Activated CD4-positive, alpha-beta T cell treated with anti-CD3 and anti-CD28 coated beads for 36 hours (primary cell): ENCODE measurements at places on chromosomes 7 and 10.
A peak's percentile ranks its signal among the peaks of the same experiment; 100 is the strongest.

- DNase-seq, result no peak
Observed at GRCh38 chr7:5679813-5680473, 101.5 kb downstream of the RNF216 start.

- no peak for DNase-seq
Observed at GRCh38 chr10:103473261-103473671, 5.8 kb downstream of the CALHM3 start.

GRCh38 chr10:53843736-53844362, 957.2 kb downstream of the PCDH15 start:
- DNase-seq, result no peak

DNA sequence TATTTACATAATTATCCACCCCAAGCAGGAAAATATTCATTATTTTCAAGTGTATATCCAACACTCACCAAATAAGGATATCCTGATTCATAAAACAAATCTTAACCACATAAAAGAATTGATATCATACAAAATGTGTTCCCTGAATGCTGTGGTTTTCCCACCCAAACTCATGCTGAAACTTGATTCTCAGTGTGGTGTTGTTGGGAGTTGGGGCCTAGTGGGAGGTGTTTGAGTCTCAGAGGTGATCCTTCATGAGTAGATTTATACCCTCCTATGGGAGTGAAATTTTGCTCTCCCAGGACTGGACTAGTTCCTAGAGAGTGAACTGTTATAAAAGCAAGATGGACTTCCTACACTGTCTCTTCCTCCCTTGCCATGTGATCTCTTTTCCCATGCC, 1028.3 kb downstream of the SORCS1 start:
- DNase-seq, result no peak

GRCh38 chr7:98034081-98035035, 44.4 kb upstream of the OCM2 start:
- no peak for DNase-seq

DNA sequence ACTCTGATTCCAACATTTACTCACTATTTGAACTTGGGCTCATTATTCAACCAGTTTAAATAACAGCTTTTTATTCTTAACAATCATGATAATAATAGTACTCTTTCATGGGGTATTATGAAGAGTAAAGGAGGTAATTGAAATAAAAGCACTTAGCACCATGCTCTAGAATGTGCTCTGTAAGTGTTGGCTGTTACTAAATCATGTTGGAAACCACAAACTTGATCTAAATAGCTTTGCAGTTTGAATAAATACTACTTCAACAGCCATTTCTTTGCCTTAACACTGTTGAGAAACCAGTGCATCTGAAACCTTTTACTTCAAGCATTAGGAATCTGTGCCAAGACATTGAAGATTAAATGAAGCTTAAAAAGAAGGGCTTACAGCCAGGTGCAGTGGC, 7.9 kb upstream of the UPF2 start:
- DNase-seq, result no peak

DNA sequence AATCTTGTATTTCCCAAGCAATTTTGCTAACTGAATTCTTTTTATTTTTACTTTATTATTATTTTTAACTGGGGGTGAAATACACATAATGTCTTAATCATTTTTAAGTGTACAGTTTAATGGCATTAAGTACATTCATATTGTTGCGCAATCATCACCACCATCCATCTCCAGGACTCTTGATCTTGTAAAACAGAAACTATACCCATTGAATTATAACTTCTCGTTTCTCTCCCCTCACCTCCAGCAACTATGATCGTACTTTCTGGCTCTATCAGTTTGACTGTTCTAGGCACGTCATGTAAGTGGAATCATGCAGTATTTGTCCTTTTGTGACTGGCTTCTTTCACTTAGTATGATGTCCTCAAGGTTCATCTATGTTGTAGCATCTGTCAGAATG, 108.8 kb downstream of the ARL5B start:
- DNase-seq, result no peak

DNA sequence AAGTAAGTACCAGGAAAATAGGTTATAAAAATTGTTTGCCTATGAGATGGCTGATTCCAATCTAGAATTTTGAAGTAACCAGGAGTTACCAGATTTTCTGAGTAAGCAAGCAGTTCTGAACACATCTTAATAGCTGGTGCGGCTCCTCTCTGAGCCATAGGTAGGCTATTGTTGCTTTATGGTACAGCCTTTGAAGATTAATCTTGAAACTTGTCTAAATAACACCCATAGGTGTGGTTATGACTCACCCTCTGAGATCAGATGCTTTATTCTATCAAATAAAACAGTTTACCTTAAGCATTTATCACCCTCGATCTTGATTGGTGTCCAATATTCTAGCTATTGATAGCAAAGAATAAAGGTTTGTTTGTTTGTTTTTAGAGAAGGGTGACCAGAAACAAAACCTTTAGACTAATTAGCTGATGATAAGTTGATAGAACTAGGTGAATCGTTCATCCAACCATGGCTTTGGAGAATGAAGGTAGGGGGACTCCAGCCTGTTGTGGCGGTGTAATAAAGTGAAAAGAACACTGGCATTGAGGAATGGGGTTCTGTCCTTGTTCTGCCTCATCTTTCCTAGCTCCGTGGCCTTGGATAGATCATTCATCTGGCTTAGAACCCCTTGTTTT, 72.2 kb downstream of the VTI1A start:
- peak; percentile 44 for DNase-seq

GRCh38 chr10:78696791-78697395, 371.9 kb upstream of the ZMIZ1 start:
- DNase-seq, result no peak

DNA sequence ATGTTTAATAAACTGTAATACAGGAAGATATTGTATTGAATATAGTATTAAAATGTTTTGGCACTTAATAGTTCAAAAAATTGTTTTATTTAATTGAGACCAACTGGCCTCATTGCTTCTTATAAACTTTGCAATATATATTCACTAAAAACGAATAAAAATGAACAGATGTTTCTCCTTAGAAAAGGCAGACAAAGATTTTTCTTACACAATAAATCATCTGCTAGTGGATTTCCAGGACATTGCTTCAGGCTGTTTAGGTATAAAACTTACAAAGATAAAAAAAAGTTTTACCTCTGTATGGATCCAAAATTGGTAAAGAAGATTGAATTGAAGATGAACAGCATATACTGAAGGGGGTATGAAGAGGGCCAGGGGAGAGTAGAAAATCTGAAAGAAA, 143.6 kb downstream of the AGMO start:
- no peak for DNase-seq

GRCh38 chr7:155408651-155409586, 49.0 kb upstream of the EN2 start:
- DNase-seq, result no peak

GRCh38 chr7:96253441-96253840, 68.5 kb downstream of the SLC25A13 start:
- no peak for DNase-seq

DNA sequence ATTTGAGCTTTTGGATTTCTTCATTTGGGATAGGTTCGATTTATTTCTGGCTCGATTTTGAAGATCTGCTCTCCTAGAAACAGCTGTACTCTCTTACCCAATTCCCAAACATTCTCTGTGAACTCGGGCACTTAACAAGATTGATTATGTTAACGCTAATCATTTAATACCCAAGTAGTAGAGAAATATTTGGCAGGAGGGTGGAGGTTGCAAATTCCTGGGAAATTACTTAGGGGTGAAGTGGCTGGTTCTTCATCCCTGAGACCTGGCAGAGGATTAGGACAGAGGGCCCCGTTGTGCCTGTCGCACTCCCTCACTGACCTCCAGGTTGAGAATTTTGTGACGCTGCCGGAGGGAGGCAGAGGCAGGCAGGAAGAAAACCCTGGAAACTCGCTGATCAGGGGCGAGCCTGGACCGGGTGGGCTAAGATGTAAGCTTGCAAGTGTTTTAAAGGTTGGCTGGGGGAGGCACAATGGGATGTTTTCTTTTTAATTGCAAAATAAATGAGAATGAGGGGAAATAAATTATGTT, 182.6 kb downstream of the TCF7L2 start:
- DNase-seq, result no peak

GRCh38 chr7:83794829-83795228, 145.9 kb upstream of the SEMA3E start:
- DNase-seq, result no peak

- DNase-seq, result no peak
Observed at GRCh38 chr7:158316466-158317031, 271.1 kb downstream of the PTPRN2 start.

GRCh38 chr10:125048094-125048864, 106.4 kb downstream of the ZRANB1 start:
- DNase-seq, result peak; percentile 85

DNA sequence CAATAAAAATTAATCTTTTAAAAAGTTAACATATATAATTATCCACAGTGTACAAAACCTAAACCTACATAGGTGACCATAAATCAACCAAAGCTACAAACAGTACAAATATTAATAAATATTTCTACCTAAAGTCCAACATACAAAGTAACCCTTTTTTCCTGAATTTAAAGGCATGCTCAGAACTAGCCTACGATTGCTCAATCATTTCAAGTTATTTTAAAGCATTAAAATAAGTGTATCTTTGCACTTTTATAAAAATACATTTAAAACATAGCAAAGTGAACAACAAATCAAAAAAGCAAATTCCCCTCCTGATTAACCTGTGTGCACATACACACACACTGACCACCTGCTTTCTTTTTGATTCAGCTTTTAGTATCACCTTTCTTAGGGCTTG, 202.2 kb downstream of the PARD3 start:
- DNase-seq, result no peak

DNA sequence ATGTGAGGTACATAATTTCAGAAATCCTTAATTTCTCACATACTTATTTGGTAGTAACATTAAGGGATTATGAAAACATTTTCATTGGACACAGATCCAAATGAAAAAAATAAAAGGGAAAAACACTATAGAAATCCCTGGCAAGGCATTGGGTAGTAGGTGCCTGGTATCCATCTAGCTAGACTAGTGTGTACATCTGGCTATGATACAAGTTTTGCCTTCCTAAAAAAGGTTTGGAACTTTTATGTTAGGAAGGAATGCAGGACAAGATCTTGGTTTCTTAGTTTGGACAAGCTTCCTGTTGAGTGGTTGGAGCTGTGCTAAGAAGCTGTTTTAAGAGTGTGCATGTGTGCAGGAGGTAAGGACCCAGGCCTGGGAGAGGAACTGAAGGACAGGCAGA, 252.3 kb upstream of the GLI3 start:
- DNase-seq, result no peak

- DNase-seq, result no peak
Observed at GRCh38 chr10:27099448-27099847, 846 bp downstream of the ANKRD26 start.

DNA sequence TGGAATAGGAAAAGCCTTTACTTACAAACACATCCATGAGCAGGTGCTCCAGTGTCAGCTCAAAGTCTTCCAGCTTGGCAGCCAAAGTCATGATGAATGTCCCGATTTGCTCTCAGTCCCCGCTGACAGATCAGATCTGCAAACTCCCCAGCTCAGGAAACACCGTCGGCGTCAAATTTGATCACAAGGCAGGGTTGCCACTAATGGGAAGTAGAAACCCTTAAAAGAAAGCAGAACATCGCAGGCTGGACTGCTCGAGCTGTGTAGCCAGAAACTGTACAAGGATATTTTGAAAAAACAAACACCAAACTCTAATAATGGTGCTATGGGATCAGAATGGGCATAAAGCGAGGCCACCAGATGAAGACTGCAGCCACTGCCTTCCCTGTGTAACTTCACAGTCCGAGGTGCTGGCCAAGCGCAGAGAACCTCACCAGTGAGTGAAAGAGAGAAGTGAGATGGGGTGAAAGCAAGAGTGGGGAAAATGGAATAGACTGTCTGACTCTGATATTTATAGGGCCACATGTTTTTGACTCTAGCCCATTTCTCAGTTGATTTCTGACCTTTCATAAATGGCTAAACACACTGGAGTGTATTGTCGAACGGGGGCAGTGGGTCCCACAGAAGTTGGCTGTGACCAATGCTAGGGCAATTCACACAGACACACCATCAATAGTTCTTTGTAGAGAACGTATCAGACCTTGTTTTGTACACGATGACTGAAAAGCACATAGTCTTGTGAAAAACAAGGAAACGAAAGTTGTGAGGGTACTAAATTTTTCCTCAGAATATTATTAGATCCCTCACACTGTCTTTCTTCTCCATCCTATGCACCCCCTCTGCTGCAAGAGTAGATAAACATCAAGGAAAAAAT, 306.2 kb downstream of the FRMD4A start:
- no peak for DNase-seq

DNA sequence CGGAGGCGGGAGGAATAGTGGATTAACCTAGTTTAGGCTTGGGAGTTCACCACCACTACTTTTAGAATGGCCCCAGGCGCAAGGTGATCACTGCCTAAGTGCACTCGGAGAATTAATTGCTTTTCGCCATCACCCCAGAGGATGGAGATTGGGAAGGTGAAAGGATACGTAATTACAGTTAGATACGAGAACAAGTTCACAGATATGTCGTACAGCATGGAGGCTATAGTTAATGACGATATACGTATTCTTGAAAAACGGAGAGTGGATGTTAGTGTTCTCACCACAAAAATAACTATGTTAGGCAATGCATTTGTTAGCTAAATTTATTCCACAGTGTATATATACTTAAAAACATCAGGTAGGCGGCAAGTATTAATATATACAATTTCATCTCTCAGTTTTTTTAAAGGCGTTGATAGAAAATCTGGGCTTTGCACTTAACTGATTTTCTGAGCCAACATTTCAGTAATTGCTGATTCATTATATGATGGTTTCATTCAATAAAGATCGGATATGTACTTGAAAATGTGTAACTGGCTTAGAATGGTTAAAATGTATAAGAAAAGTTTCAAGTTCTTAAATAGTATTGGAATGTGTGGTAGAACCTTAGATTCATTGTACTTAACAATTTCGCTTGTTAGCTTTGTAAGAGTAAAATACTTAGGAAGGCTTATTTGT, 683 bp downstream of the CDC123 start:
- DNase-seq, result no peak

DNA sequence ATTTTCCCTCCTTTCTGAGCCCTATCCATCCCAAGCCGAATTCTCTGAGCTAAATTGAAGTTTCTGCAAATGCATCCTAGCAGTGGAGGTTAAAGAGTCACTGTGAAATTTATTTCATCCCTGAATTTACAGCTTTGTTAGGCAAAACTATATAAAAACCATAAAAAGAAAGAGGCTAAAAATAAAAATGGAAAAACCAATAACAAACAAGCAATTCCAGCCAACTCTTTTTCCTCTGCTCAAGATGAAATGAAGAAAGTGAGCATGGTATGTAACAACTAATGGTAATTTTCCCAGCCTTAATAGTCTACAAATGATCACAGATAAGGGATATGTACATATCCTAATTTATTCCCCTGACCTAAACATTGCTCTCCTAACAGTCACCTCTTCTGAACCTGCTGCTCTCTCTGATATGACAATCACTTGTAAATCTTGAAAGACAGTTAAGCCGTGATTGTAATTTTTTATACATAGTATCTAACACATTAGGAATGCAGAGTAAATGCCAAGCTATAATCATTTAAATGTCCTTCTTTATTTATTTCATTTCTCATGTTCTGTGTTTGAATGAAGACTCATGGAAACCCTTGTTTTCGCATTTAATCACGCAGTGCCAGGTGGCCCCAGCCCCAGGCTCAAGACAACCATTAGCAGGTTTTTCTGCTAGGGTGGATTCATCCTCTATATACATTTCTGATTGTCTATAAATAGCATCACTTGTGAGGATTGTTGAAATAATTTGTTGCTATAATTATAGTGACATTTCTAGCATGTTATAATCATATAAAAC, 48.6 kb upstream of the NRP1 start:
- DNase-seq, result no peak
